Lung (tissue), 17 donors: ENCODE measurements at places on chromosomes 12 and 14. TPM values are rescaled to one million over a fixed set of nuclear protein-coding genes. Genes with fewer than 3 reads are reported as not detected.

- DNase-seq: no peak
- no peaks in the 10 kb centered on the region for H3K27me3 ChIP-seq
- H3K27ac ChIP-seq: no peak overlapping the region
- no peak overlapping the region for H3K4me3 ChIP-seq
- no peaks in the 10 kb centered on the region for H3K36me3 ChIP-seq
Measured at GRCh38 chr12:33587784-33588712, 148.4 kb upstream of the SYT10 start.

RERGL gene
- 3.2 TPM for total RNA-seq

- DNase-seq: no peak
- no peaks in the 10 kb centered on the region for H3K27me3 ChIP-seq
- H3K36me3 ChIP-seq: no peaks in the 10 kb centered on the region
- no peak overlapping the region for H3K4me3 ChIP-seq
Measured at GRCh38 chr12:18139254-18139653, 49.3 kb upstream of the RERGL start.

DNA sequence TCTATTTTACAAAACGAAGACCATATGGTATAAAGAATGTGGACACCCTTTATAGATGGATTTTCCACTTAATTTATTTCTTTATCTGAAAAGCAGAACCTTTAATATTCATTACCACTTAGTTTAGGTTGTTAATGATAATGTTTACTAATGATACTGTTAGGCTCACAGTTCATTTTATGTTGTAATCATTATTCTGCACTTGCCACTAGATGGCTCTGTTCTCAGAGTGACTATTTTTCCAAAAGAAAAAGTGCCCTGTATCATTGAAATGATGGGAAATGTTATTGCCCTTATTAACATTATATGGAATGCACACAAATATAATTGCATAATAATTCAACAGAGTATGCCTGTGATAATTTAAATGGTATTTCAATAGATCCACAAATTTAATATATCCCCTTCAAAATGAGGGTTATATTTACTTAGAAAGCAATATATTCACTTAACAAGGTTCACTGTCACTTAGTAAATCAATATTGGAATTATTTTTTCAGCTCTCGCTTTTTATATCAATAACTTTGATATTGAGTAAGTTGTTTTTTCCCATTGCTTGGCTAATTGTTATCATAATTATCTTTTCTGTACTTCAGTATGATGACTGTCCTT lies 95.7 kb downstream of the PDE3A start:
- H3K4me1 ChIP-seq: no peaks in the 10 kb centered on the region
- no peak overlapping the region for H3K27ac ChIP-seq
- H3K36me3 ChIP-seq: no peaks in the 10 kb centered on the region
- peak; percentile 66 for DNase-seq

GRCh38 chr12:4960030-4960429 lies 50.3 kb downstream of the KCNA1 start:
- no peak overlapping the region for H3K4me3 ChIP-seq
- no peaks in the 10 kb centered on the region for H3K27me3 ChIP-seq
- no peak for DNase-seq
- H3K4me1 ChIP-seq: no peaks in the 10 kb centered on the region

DNA sequence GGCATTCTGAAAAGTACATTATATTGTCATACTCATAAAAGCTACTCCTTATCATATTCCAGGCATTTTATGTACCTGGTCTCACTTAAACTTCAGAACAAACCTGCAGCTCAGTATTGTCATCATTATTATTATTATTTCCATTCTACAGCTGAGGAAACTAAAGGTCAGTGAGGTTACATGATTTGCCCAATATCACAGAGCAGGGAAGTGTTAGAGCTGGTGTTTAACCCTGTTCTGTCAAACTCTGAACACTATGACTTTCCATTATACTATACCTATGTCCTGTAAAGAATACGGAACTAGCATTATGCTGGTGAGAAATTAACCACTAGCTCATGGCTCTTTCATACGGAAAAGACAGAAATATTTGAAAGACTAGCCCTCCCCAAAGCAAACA lies 56.4 kb downstream of the STON2 start:
- H3K4me1 ChIP-seq: no peaks in the 10 kb centered on the region
- H3K27ac ChIP-seq: no peak overlapping the region
- no peak for DNase-seq
- H3K4me3 ChIP-seq: no peak overlapping the region
- H3K27me3 ChIP-seq: no peaks in the 10 kb centered on the region

GRCh38 chr12:129563266-129563665 lies 340.6 kb downstream of the TMEM132D start:
- no peaks in the 10 kb centered on the region for H3K4me1 ChIP-seq
- no peaks in the 10 kb centered on the region for H3K27me3 ChIP-seq
- no peaks in the 10 kb centered on the region for H3K36me3 ChIP-seq

- no peaks in the 10 kb centered on the region for H3K27me3 ChIP-seq
- no peak overlapping the region for H3K27ac ChIP-seq
- H3K4me3 ChIP-seq: no peak overlapping the region
- no peaks in the 10 kb centered on the region for H3K4me1 ChIP-seq
- no peak for DNase-seq
- H3K36me3 ChIP-seq: no peaks in the 10 kb centered on the region
Measured at GRCh38 chr14:71142375-71143038, 235.2 kb downstream of the PCNX1 start.

DNA sequence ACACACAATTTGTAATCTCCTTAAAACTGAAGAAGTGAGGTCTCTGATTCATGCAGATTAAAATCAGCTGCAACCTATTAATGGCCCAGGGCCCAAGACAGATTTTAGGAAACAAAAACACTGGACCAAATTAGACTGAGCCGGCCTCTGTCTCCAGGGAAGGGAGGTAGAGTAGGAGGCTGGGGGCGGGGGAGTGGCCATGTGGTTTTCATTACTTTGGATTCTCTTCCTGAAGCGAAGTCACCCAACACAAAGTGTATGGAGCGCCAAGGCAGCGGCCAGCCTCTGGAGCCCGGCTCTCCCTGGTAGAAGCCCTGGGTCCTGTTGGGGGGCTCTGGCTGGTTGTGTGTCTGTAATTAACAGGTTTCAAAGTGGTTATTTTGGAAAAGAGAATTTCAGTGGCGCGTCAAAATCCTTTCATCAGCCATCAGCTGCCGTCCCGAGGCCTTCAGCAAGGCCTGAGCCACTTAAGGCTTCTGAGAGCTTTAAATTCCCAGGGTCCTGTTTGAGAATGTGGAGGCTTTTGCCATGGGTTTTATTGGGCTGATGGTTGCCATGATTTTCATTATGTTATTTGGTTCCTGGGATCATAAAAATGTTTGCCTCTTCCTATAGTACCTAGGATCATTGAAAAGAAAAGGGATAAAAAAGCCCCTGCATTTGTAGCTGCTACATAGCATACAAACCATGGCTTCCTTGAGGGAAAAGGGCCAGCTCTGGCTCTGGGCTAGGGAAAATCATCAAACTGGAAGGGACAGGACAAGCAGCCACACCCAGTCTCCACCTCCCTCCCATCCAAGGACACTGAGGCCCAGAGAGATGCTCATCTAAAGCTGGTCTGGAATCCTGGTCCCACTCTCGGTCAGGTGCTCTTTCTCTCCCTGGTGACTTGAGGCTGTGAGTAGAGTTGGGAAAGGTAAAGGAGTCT lies 282.4 kb downstream of the ZFP36L1 start:
- no peaks in the 10 kb centered on the region for H3K4me1 ChIP-seq
- peak; percentile 54 for DNase-seq
- H3K4me3 ChIP-seq: no peak overlapping the region

EID3 gene
- 16.6 TPM for total RNA-seq

RILPL1 gene
- 14.6 TPM for total RNA-seq

OR6C2 gene
- total RNA-seq: 0.14 TPM

DNA sequence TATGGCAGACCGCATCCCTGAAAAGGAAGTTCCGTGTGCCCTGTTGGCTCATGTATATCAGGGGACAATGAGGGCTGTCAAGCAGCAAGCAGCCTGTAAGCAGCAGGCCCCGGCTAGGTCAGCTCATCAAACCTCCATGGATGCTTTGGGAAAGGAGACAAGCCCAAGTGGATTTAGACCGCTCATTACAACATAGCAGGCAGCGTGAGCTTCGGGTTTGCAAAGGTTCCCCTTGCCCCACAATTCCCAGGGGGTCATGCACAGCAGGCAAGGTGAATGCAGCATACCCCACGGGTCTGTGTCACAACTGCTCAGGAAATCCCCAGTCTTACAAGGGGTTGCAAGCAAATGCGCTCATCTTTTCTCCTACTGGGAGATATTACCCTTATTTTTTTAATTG lies 54.6 kb downstream of the KCNK13 start:
- H3K4me1 ChIP-seq: no peaks in the 10 kb centered on the region
- no peak for DNase-seq

GRCh38 chr12:19444097-19444496 lies 4.8 kb downstream of the AEBP2 start:
- H3K4me1 ChIP-seq: peaks cover 20% of the 10 kb centered on the region
- peaks cover 3% of the 10 kb centered on the region for H3K36me3 ChIP-seq
- H3K4me3 ChIP-seq: no peak overlapping the region
- no peaks in the 10 kb centered on the region for H3K27me3 ChIP-seq

DNA sequence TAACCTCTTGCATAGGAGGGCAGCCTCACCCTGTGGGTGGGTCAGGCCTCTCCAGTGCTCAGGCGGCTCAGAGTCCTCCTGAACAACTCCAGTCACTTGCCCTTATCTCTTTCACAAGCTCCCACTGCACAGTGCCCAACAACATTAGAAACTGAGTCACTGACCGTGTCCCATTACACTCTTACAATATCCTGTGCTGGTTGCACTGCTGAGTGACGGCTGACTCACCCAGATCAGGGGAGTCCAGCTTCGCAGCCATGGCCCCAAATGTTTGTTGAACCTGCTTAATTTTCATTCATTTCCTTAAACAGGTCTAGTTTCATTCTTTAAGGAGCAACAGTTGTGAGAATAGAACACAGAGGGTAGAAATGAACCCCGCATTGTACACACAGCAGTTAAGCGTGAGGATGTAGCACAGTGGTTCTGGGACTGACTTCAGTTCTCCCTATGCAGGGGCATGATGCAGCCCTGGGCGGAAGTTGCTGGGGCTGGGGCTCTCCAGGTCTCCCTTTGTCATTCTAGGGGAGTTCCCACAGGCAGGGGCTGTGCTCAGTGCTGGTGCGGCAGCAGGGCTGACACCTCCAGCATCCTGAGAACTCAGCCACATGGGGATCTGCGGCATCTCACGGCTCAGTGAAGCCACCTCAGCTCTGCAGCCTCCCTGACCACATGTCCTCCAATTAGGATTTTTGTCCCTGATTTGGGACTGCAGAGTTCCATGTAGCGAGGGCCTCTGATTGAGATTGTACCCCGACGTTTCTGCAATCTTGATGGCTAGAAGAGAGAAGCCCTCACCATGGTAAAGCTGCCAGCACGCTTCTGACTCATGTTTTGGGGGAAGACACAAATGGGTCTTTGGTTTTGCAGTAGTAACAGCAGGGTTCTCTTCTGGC lies 16.1 kb downstream of the GPR68 start:
- DNase-seq: no peak
- no peaks in the 10 kb centered on the region for H3K4me1 ChIP-seq
- H3K4me3 ChIP-seq: no peak overlapping the region
- H3K27me3 ChIP-seq: no peaks in the 10 kb centered on the region
- H3K36me3 ChIP-seq: no peaks in the 10 kb centered on the region

DNA sequence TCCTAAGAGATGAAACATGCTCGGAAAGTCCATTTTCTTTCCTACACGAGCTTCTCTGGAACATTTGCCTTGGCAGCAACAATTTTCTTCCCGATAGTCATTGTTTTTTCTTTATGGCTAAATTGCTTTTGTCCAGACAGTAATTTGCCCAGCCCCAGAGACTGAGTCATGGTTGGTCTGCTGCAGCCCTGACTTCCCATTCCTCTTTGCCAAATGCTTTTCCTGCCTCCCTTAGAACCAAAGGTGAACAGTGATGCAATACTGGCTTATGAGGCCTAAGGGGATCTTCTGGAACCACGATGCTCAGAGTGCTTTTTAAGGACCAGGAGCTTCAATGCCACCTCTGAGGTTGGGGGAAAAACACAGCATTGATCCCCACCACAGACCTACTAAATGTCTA lies 1599.6 kb upstream of the TMEM132C start:
- DNase-seq: no peak
- H3K4me3 ChIP-seq: no peak overlapping the region
- H3K4me1 ChIP-seq: no peaks in the 10 kb centered on the region
- no peaks in the 10 kb centered on the region for H3K36me3 ChIP-seq
